CD14-positive monocyte (primary cell): ENCODE measurements at places on chromosomes 16 and 17. TPM values are rescaled to one million over a fixed set of nuclear protein-coding genes. Genes with fewer than 3 reads are reported as not detected.

- DNase-seq: no peak
Observed at GRCh38 chr16:30335598-30336474, 19.3 kb downstream of the CD2BP2 start.

- DNase-seq: peak; percentile 44
Observed at GRCh38 chr17:42289611-42290181, 1.4 kb downstream of the STAT5A start.

- DNase-seq: no peak
Observed at GRCh38 chr17:38908676-38909181, 16.7 kb upstream of the LASP1NB start.

The C16orf54 gene
- 24.6 and 36.5 TPM in 2 replicates for polyA plus RNA-seq

DNA sequence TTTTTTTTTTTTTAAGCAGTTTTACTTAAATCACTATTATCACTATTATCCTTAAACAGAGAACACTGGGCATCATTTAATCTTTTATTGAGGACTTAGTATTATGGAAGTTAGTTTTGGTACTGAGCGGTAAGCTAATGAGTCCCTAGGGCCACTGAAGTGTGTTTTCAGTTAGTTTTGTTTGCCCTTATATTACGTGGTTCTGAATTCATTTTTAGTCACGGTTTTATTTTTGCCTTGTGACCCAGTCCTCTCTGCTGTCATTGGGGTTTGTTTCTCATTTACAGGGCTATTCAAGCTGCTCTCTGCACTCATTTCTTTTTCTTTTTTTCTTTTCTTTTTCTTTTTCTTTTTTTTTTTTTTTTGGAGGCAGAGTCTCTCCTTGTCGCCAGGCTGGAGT lies 17.3 kb downstream of the RABEP1 start:
- no peak for DNase-seq

- DNase-seq: no peak
Observed at GRCh38 chr16:69495821-69496220, 69.9 kb upstream of the NFAT5 start.

DNA sequence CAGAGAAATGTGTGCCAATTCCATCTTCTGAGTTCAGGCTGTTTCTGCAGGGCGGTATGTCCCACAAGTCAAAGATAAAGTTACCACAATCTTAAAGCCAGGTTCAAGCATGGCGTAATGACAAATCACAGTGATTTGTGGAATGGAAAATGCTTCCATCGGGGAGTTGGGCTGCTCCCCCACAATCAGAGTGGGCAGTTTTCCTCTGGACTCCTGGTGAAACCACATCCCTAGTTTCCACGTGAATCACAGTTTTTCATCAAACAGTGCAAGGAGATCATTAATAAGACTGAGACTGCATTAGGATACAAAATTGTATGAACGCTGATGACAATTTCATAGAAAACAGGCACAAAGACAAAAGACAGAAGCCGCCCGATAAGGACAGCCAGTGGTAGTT lies 3.6 kb downstream of the LITAF start:
- no peak for DNase-seq

The GCGR gene
- polyA plus RNA-seq: not detected in 2 replicates

The RIPOR1 gene
- 90.0 and 115 TPM in 2 replicates for polyA plus RNA-seq

The ST6GALNAC2 gene
- 8.3 TPM for polyA plus RNA-seq

DNA sequence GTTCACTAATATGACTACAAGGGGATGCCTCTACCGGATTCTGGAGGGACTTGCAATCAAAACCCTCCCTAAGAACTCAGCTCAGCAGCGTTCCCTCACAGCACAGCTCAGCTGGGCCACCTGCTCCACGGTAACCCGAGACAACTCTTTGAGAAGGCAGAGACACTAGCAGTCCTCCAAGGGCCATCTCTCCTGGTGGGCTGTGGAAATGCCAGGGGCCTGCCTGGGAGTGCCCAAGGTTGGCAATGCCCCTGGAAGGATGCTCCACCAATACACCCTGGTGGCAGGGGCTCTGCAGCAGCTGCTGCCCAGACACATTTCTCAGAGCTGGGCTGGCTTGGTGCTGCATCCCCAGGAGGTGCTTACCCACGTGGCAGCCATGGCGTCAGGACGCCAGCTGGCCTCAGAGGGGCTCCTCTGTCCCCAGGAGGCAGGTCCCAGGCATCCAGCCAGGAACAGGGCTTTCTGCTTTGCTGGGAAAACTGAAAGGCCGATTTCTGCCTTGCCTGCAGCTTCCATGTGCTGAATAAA lies 16.5 kb downstream of the CDIP1 start:
- DNase-seq: no peak

DNA sequence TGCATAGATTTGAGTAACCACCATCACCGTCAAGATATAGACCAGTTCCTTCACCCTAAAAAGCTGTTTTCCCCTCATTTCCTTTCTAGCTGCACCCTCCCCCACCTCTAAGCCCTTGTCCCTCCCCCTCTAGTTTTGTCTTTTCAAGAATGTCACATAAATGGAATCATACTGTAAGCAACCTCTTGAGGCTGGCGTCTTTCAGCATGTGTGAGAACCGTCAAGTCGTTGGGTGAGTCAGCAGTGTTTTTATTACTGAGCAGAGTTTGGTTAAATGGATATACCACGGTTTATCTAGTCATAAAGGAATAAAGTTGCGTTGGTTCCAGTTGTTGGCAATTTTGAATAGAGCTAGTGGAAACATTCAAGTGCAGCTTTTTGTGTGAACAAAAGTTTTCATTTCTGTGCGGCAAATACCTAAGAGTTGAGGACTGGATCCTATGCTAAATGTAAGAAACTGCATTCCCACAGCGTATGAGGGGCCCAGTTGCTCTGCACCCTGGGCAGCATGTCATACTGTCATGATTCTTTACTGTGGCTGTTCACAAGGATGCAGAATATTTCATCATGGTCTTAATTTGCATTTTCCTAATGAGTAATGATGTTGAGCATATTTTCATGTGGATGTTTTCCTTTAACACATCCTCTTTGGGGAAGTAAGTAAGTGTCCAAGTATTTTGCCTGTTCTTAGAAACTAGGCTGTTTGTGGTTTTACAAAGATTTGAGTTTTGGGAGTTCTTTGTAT lies 264.3 kb downstream of the CPPED1 start:
- DNase-seq: no peak

DNA sequence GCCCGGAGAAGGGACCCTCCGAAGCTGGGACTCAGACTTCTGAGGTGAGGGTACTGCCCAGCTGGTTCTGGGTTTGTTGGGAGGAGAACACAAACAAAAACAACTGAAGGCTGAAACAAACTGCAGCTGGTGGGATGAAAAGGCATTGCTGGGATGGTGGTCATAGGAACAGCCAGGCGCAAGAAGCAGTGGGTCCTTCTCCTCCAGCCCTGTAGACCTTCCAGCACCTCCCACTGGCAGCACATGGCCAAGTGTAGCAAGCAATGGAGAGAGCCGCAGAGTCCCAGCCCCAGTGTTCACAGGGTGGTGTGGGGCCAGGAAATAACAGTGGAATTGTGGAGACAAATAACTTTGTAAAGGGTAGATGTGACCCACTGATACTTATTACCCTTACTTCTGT lies 48.7 kb upstream of the FOXJ1 start:
- DNase-seq: no peak

The ITGA2B gene
- 0.21 and 0.22 TPM in 2 replicates for polyA plus RNA-seq

The TBC1D3E gene
- not detected for polyA plus RNA-seq

- DNase-seq: no peak
Observed at GRCh38 chr17:66326476-66327047, 24.1 kb downstream of the PRKCA start.

The ITGB3 gene
- 1.3 TPM for polyA plus RNA-seq

The PABPN1L gene
- not detected for polyA plus RNA-seq

- no peak for DNase-seq
Observed at GRCh38 chr16:55052348-55052734, 121.7 kb downstream of the IRX5 start.

GRCh38 chr16:12086822-12087221 lies 110.3 kb downstream of the SNX29 start:
- no peak for DNase-seq

The TNP2 gene
- polyA plus RNA-seq: not detected

DNA sequence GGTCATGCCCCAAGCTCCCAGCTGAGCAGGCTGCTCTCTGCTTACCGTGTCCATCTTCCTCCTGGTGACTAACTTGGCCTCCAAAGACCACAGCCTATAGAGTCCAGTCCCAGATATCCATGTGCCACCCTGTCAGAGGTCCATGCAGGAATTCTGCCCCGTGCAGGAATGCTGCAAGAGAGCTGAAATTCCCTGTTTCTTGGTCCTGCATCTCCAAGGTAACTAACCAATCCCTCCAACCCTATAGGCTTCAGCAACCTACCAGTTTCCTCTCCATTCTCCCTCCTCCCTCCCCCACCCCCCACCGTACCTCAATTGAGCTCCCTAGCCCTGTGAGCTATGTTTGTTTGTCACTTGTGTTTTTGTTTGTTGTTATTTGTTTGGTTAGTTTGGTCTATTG lies 9.6 kb upstream of the MKS1 start:
- DNase-seq: no peak

The EFNB3 gene
- 0.01 TPM in 1 of 2 replicates, not detected in the other for polyA plus RNA-seq

GRCh38 chr16:17590711-17591654 lies 120.2 kb upstream of the XYLT1 start:
- DNase-seq: no peak
